ENCODE measurements at places on chromosomes 7 and 10.

- DNase-seq = no peak
Measured at GRCh38 chr10:121302541-121303180, 295.6 kb downstream of the FGFR2 start.

DNA sequence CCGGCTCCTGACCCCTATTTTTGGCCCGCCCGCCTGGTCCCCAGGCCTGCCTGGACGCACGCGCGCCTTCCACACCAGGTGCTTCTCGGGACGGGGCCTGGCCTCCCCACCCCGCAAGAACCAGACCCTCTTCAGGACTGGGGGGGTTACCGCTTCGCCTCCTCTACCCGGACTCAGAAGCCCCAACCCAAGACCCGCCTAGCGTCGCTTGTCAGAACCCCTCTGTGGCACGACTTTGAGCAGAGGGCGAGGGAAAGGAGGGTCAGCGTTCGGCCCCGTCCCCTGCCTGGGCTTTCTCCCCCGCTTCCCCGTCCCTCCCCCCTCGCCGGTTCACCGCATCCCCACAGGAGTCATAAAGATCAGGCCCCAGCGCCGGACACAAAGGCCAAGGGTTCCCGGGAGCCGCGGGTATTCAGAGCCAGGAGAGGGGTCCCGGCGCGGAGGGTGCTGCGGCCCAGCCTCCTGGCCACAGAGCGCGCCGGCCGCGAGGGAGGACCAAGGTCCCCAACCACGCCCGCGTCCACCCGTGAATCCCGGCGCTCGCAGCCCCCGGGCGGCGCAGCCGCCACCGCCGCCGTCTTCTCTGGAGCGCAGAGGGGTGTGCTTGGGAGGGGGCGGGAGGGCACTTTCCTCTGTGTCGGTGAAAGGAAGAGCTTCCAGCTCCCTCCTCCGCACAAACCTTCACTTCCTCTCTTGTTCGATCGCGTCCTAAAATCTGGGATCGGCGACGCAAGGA is 351.9 kb downstream of the DNAJB6 start:
- DNase-seq = no peak

DNA sequence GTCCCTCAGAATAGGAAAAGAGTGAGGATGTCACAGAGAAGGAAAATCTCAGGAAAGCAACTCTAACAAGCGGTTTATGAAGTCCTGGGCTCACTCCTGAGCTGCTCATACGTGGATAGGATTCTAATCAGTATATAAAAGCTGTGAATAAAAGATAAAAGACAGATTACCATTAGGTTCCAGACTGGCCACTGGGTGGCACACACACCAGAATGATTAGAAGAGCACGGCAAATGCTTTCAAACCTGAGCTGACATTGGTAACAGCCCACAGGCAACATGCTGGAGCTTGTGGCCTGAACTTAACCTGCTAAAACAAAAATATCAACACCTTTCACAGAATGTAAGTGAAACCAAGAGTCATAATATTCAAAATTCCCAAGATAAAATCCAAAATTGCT is 370.8 kb downstream of the GRID1 start:
- DNase-seq = no peak

DNA sequence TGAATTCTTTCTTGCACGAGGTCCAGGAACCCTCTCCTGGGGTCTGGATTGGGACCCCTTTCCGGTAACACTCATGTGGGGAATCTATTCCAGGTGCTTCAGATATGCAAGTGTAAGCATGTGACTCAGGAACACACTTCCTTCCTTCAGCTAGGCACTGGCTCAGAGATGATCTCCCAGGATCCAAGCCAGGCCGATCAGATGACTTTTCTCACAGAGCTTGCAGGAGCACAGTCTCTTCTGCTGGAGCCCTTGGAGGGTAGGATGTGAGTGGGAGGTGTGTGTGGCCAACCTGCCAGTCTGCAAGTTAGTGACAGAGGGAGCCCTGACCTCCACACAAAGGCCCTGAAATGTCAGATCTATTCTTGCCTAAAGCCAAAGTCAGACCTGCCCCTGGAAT is 108.3 kb downstream of the CPXM2 start:
- no peak for DNase-seq

DNA sequence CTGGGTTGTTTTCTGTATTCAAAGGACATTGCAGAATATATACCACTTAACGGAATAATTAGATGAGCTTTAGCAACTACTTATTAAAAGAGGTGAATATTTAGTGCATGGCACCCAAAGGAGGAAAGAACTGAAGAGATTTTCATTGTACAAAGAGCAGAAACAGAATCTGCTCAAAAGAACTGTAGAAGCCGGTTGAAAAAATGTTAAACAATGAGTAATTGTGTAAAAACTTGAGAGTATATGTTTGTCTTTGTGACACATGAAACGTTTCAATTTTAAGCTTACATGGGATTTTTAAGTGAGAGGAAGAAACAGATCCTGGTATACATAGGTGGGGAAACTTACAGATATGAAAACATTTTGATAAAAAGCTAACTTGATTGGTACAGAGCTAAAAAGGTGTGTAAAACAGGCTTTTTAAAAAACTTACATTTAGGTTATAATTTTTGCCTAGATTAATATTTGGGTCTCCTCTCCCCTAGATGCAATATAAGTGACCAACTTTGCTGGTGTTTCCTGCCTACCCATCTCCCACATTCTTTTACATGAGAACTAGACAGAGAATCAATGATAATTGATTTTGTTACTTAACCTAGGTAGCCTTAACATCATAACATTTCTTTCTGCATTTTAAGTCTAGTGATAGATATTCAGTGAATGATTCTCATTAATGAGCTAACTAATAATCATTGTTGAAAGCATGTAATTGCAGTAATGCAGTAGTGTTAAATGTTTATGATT is 6.8 kb downstream of the ARL5B start:
- DNase-seq = no peak

- no peak for DNase-seq
Measured at GRCh38 chr7:95322854-95323253, 1.5 kb downstream of the PON1 start.

- DNase-seq = no peak
Measured at GRCh38 chr10:70827086-70827757, 11.5 kb downstream of the SGPL1 start.

- DNase-seq = no peak
Measured at GRCh38 chr10:121753726-121754476, 155.7 kb upstream of the FGFR2 start.

- DNase-seq = no peak
Measured at GRCh38 chr7:107700570-107700969, 39.9 kb downstream of the SLC26A4 start.

DNA sequence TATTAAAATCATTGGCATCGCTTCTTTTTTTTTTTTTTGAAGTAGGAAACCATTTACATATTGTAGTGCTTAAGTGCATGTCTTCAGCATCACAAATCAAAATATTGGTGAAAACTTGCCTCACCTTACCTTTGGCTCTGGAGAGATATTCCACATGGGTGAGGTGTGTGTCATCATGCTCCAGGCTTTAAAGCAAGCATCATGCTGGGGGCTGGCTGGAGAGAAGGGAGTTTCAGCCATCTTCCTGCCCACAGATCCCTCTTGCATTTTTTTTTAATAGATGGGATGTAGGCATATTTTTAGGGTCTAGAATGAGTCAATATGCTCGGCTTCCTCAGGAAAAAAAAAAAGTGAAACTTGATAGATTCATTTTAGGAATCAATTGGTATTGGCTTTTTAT is 2.3 kb upstream of the INSYN2A start:
- DNase-seq = no peak

GRCh38 chr7:156732091-156732625 is 91.6 kb downstream of the RNF32 start:
- no peak for DNase-seq

- no peak for DNase-seq
Measured at GRCh38 chr7:157219154-157219553, 80.4 kb downstream of the UBE3C start.

- no peak for DNase-seq
Measured at GRCh38 chr10:79184145-79184625, 115.4 kb downstream of the ZMIZ1 start.

- no peak for DNase-seq
Measured at GRCh38 chr7:8817448-8818036, 384.1 kb downstream of the NXPH1 start.

GRCh38 chr10:133122171-133122935 is 34.6 kb downstream of the ADGRA1 start:
- DNase-seq = no peak

DNA sequence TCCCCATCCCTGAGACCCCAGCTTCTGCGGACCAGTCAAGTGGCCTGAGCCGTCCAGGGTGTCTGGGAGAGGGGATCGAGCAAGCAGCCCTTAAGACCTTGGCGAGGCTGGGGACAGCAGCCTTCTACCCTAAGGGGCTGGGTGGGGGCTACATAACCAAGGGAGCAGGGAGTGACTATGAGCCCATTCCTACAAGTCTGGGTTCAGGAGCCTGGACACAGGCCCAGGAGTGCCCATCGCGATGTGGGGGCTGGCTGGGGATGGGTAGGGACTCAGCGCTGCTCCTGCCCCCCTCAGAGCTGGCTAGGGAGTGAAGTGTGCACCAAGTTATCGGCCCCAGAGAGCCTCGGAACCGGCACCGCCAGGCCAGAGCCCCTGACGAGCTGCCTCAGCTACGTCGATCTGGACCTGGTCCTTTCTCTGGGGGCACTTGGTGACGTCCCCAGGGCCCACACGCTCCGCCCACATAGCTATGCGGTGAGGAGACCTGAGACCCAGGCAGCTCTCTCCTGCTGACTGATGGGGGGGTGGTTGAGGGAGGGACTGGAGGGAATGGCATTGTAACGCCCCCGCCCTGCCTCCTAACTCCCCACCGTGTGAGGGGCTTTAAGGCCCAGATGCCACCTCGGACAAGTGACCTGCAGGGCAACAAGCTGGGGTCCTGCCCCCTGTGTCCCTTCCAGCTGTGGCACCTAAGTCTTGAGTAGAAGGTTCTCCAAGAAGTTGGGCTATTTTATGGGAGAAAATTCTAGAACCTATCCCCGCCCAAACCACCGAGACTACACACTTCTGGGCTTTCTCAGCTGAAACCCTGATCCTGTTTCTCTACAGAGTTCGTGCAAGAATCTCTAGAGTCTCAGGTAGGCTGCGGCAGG is 2.5 kb downstream of the SAP25 start:
- no peak for DNase-seq

DNA sequence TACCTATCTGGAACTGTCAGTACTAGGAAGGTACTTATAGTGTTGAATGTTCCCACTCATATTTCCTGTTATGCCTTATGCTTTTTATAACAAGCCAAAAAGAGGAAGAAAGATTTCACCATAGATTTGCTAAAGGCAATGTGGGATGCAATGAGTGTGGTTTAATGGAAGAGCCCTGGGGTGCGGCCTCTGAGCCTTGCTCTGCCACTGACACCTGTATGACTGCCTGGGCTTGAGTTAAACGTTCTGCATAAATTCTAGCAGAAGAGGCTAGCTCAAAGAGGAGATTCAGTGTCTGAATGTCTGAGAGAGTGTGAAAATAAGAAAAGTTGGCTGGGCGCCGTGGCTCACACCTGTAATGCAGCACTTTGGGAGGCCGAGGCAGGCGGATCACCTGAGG is 143.8 kb downstream of the TPST1 start:
- no peak for DNase-seq

DNA sequence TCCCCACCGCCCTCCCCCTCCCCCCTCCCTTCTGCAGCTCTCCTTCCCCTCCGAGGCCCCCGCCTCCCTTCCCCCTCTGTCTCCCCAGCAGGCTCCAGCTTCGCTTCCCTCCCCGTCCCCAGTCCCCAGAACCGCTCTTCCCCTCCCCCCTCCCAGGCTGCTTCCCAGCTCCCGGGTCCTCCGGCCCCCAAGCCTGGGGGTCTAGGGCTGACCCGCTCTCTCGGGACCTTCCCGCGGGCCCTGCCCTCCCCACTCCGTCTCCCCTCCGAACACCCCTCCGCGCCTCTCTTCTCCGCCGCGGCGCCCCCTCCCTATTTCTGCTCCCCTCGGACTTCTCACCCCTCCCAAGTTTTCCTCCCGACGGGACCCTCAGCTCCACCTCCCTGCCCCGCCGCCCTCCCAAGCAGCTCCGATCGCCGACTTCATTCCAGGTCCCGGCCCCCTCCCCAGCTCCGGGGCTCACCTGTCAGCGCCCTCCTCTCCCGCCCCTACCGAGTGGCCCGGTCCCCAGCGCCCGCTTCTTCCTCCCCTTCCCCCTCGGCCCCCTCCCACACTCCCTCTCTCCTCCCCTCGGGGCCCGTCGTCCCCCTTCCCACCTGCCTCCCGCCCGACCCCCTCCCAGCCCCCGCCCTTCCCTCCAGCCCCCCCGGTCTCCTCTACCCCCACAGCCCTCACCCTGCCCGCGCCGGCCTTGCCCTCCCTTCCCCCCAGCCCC is 990 bp downstream of the ZNF467 start:
- DNase-seq = no peak

DNA sequence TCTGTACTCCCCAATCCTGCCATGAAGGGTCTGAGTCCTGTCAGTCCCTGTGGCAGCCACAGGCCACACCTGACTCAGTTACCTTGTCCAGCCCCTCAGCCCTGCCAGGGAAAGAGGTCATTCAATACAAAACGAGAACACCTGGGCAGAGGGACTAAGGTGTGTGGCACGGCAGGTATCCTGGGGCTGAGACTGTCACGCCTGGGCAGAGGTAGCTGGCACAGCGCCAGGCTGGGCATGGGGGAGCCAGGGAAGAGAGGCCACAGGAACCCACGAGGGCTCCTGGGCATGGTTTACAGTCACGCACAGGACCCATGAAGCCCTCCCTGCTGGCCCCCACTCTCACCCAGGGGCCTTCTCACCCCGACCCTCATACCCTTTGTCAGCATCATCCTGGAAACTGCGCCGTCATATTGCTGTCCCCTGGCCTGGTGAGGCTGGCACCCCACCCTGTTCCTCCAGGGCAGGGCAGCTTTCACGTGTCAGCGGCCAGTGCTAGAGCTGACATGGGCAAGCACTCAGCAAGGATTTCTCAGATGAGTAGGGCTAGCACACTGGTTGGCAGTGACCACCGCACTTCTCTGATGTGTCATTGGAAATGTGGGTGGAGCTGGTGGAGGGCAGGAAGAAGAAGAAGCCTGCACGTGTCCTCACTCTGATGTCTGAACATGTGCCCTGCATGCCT is 42.7 kb downstream of the LRRC18 start:
- no peak for DNase-seq

DNA sequence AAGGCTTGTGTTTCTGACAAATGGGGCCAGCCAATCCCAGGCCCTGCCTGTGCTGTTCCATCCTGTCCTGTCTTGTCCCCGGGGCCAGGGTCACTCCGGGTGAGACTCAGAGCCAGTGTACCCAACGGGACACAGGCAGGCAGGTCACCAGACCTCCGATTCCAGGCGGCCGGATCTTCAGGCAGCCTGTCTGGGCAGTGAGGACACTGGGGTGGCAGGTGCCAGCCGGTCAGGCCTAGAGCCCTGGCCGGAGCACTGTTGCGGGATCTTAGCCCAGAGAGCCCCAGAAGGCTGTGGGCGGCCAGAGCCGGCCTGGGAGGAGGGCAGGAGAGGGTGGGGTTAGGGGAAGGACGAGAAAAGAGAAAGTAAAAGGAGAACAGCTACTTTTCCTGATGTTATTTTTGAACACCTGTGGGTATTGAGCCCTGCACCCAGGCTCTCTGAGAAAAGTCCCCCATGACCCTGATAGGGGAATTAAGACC is 134.3 kb upstream of the TNRC18 start:
- DNase-seq = no peak

Data from stimulated activated CD8-positive, alpha-beta memory T cell treated with anti-CD3 and anti-CD28 coated beads, Interleukin-4, amount 100 ng/mL, for 1 hour (primary cell).